ENCODE measurements at places on chromosomes 4 and X.

- no peak for DNase-seq
Measured at GRCh38 chr4:41181037-41181436, 33.3 kb downstream of the APBB2 start.

DNA sequence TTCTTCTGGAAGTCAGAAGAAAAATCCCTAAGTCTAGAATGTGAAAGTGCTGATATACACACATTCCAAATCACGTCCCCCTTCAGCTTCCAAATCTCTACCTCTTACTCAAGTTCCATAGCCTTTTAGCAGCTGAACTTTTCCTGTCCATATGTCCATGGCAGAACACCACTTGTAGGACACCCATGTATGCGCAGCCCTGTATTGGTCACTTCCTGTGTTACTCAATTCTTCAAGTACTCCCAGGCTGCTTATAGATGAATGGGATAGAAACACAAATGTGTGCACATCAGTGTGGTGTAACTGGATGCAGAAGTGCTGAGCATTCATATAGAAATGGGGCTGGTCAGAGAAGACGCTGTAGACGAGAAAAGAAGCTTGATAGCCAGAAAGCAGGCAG is 18.8 kb downstream of the SRPX2 start:
- no peak for DNase-seq

DNA sequence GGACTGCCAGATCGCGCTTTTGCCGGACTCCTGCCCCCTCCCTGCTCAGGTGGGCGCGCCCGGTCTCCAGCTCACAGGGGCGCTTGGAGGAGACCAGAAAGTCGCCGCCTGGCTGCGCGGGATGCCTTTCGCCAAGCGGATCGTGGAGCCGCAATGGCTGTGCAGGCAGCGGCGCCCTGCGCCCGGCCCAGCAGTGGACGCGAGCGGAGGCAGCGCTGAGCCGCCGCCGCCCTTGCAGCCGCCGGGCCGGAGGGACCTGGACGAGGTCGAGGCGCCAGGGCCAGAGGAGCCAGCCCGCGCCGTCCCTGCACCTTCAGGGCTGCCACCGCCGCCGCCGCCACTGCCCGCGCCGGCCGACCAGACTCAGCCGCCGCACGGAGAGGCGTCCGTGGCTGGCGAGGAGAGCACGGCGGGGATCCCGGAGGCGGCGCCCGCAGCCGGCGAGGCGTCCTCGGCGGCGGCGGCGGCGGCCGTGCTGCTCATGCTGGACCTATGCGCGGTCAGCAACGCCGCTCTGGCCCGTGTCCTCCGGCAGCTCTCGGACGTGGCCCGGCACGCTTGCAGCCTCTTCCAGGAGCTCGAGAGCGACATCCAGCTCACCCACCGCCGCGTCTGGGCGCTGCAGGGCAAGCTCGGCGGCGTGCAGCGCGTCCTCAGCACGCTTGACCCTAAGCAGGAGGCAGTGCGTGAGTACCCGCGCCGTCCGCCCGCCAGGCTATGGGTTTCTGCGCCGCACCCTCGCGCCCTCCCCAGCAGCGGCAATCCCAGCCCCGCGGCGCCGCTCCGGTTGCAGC is 834 bp downstream of the NHS start:
- no peak for DNase-seq

- DNase-seq = no peak
Measured at GRCh38 chr4:109985993-109986974, 73.6 kb downstream of the EGF start.

DNA sequence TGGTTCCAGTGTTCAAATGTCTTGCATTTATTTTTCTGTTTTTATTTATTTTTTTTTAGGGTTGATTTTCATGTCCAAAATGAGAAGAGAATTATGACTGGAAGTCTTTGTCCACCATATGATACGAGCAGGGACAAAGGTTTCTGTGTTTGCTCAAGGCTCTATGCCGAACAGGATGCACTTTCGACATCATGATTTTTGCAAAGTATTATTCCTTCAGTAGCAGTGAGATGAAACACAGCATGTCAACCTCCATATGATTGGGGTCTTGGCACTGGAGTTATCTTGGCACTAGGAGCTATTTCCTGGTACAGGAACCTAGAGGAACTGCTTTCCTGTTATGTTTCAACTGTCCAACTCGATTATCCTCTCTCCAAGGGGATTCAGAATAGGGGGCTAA is 72.6 kb downstream of the UCHL1 start:
- no peak for DNase-seq

DNA sequence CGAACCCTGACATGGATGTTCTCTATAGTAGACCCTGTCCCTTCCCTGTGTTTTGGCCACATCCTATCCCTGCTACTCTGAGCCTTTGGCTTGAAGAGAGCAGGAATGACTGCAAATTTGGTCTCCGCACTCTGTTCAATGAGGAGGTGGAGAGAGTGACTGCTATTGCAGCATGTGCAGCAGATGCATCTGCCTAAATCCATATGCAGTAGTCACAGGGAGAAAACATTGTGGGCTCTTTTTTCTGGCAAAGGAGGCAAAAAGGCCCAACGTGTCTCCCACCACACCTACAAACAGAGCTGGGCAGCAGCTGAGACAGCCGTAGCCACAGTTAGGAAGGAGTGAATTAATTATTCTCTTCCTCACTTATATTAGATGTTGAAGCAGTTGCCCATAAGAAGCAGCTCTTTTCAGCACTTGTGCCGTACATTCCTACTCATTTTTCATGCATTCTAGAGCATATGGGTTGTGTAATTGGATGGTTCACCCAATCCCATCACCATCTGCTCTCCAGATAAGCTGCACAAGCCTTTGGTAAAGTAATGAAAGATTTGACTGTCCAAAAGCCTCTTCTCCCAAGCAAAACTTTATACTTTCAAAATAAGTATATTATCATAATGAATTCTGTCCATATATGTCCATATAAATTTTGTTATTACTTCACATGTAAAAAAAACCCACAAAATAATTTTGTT is 147.9 kb upstream of the FAM47A start:
- no peak for DNase-seq

GRCh38 chr4:170102426-170102825 is 12.7 kb upstream of the AADAT start:
- no peak for DNase-seq

GRCh38 chr4:164621886-164622521 is 131.9 kb upstream of the SMIM31 start:
- DNase-seq = no peak
